ENCODE measurements at places on chromosomes 6 and 20.

GRCh38 chr6:150844371-150844770 is 21.1 kb upstream of the MTHFD1L start:
- no peak for DNase-seq

DNA sequence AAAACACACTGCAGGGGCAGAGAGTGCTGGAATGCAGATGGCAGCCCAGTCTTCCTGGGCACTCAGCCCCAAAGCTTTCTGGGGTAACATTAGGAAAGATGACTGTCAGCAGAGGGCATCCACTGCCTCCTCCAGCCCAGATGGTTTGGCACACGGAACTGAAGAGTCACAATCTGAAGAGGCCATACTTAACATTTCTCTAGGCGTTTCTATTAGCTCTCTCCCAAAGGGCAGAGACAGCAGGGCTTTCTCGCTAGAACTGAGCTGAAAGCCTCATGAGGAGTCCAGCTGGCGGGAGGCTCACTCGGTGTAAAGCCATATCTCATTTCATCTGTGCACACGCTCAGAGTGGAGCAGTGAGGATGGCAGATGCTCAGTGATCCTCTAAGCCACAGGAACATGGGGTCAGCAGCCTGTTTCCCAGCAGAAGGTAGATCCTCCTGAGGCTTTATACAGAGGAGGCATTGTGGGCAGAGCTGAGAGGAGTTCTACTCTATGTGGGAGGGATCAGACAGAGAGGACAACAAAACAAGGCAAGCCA is 28.1 kb downstream of the ALDH8A1 start:
- no peak for DNase-seq

- no peak for DNase-seq
Observed at GRCh38 chr6:122931916-122932315, 64.1 kb upstream of the CLVS2 start.

DNA sequence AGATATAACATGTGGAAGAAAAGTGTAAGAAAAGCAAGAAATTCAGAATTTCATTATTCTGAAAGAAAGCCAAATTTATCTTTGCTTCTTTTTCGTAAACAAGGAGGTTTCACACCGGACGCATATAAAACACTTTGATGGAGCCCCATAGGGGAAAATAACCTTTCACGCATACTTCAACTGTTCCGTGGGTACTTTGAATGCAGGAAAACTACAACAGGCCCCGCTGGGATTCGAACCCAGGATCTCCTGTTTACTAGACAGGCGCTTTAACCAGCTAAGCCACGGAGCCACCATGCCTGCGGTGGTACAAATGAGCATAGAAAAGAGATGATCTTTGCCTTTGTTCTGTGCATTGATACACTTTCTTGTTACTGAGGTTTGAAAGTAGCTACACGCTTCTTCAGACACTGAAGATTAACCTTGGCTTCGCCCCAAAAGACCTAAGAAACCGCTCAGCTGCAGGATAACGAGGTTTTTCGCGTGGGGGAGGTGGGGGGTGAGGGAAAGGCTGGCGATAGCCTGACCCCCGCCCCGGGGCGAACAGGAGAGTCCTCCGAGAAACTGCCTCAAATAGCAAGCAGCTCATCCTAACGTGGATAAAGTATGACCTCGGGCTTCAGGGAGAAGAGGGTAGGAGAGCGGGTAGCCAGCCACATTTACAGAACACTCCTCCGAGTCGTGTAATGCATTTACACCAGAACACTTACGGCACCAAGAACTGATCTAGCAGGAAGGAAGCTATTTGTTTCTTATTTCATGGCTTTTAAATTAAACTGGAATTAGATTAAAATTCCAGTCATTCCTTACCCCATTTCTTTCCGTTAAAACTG is 5.3 kb upstream of the HMGN4 start:
- DNase-seq: peak; percentile 72

- no peak for DNase-seq
Observed at GRCh38 chr6:42401613-42401951, 50.1 kb downstream of the TRERF1 start.

DNA sequence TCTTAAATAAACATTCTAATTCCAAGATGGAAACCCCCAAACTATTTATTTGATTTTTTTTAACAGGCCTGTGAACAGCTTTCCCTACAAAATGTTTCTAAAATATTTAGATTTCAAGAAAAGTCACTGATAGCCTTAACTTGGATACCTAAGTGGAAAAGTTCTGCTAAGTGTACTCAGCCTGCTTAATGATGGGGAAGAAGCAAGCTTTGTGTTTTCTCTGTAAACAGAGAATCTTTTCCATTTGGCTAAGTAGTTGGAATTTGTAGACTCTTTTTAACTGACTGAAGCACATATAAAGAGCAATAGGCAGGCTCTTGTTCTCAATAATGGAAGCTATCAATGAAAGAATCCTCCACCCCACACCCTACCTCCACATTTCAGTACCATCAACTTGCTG is 108.2 kb downstream of the KIF6 start:
- no peak for DNase-seq

DNA sequence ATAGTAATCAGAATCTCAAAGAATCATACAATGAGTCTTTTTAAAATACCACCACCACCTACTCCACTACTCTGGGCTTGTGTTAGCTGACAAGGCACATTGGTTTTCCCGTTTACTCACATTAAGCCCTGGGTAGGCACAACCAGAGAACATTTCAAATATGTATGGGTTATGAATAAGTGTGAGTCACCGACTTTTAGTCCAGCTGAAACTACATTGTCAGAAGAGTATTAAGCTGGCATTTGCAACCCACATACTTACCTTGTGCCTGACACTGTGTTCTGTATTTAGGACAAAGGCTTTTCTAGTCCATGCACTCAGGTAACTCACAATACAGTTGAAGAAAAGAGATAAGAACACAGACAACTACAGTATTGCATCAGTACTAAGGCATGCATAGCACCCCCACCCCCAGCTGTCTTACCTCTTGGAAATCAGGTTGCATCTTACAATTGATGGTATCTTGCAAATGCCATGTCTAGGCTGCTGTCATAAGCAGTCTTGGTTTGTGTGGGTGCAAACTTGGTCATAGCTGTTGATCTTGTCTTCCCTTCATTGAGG is 40.3 kb upstream of the AHI1 start:
- no peak for DNase-seq

- peak; percentile 39 for DNase-seq
Observed at GRCh38 chr20:62795023-62795761, 1.1 kb upstream of the MRGBP start.

DNA sequence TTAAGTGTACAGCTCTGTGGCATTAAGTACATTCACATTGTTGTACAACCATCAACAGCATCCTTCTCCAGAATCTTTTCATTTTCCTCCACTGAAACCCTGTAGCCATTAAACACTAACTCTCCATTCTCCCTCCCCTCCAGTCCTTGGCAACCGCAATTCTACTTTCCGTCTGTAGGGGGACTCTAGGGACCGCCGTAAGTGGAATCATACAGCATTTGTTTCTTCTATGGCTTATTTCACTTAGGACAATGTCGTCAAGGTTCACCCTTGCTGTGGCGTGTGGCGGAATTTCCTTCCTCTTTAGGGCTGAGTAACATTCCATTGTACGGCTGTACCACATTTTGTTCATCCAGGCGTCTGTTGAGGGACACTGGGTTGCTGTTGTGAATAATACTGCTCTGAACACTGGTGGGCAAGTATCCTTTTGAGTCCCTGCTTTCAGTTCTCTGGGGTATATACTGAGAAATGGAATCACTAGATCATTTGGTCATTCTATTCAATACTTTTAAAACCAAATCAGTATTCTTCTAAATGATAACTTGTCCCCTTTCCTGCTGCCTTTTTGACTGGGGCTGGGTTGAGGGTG is 50.7 kb downstream of the PPP1R3G start:
- DNase-seq: no peak

- no peak for DNase-seq
Observed at GRCh38 chr6:15378866-15379265, 133.0 kb downstream of the JARID2 start.

DNA sequence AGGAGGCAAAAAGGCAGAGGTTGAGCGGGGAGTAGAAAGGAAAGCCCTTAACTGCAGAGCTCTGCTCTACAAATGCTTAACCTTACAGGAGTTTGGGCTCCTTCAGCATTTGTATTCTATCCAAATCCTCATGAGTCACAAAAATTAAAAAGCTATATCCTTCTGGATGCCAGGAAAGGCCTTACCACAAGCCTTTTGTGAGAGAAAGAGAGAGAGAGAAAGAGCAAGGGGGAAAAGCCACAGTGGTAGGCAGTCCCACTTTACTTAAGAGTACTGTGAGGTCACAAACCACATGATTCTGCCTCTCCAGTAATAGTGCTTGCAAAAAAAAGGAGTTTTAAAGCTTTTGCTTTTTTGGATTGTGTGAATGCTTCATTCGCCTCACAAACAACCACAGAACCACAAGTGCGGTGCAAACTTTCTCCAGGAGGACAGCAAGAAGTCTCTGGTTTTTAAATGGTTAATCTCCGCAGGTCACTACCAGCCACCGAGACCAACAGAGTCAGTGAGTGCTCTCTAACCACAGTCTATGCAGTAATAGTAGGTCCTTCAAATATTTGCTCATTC is at the start of gene RUNX2:
RUNX2 (plus strand) TSS at position 375 of the 567 bp plus-strand sequence. CDS start 397 bp downstream, outside the sequence.
- DNase-seq: no peak

GRCh38 chr6:116543149-116543548 is 2.3 kb downstream of the TRAPPC3L start:
- no peak for DNase-seq

DNA sequence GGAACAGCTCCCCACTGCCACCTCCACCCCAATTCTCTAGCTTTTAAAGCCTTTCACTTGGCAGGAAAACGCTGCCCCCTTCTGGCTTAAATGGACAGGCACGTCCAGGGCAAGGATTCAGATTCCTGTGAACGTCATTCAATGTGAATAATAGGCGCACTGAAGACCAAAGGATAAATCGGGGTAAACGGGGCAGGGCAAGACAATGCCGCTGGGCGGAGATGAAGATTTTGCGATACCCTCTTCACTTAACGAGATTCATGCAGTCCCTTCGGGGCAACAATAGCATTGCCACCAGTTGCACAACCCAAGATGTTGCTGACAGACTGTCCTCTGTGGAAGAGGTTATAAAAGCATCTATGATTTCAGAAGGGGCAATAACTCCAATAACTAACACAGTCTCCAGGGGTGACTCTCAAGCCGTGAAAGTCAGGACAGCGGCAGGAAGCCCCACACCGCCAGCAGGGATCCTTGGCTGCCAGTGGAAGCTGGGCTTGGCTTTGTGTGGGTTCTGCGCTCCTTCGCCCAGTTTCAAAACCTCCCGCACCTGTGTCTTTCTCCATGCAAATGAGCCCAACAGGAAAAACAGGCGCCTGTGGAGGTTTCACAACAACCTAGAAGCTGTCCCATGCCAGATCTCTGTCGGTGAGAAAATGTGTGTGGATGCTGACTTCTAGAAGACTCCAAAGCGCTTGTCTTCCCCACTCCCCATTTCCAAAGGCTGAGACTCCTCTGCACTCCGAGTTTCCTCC is 291.8 kb downstream of the BMP7 start:
- DNase-seq: no peak

All from T-helper 22 cell (primary cell).